Cortex of kidney (tissue), 1 donor: ENCODE measurements at places on chromosomes 1 and 21.

- no peak for DNase-seq
Measured at GRCh38 chr1:242211254-242212022, 212.5 kb upstream of the MAP1LC3C start.

DNA sequence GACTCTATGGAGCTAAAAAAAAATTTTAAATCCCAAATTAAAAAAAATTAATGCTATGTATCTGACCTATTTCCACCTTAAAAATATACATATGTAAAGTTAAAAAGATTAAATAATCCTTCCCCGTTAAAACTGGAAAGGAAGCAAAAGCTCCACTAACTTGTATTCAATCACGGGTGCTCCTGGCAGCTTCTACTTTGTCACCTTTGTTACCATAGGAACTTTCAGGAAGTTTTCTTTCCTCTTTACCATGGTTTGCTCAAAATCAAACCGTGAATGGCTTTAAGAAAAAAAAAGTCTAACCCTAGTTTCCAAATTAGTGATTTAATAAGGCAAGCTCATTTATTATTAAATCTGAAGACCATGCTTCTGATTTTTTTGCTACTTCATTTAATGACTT is 3.5 kb downstream of the GPATCH2 start:
- DNase-seq = no peak

DNA sequence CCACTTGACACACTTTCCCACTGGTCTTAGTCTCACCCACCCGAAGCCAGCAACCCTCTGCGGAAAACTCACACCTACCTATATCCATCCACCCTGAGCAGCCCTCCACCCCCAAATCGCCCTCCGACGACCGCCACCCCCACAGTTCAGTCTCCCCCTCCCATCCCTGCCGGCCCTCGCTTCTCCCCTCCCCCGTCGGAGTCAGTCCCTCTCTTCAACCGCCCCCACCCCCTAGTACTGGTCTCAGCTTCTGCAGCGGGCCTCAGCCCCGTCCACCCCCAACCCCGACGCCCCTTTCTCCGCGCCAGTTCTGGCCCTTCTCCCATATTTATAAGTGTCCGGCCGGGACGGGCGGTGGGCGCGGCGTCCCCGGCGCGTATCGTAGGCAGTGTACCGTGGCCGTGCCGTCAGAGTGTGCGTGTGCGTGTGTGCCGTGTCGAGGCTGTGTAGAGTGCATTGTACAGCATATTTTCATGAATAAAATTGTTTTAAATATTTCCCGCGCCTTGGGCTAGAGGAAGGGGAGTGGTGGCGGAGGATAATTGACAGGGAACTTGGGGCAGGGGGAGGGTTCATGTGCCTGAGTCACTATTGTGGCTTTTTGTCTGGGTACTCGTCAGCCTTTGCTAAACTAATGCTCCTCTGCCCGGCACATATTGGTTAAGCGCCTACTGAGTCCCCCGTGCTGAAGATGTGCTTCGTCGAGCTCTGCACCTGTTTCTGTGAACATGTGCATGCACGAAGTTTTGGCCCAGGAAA is 22.0 kb downstream of the FOXO6 start:
- no peak for DNase-seq

GRCh38 chr21:45016406-45017038 is 57.9 kb upstream of the ADARB1 start:
- DNase-seq = no peak

GRCh38 chr1:58660105-58660504 is 39.8 kb downstream of the MYSM1 start:
- DNase-seq = no peak

- no peak for DNase-seq
Measured at GRCh38 chr21:39022035-39022434, 161.2 kb downstream of the PSMG1 start.

GRCh38 chr1:8765198-8765597 is 52.2 kb downstream of the RERE start:
- no peak for DNase-seq

DNA sequence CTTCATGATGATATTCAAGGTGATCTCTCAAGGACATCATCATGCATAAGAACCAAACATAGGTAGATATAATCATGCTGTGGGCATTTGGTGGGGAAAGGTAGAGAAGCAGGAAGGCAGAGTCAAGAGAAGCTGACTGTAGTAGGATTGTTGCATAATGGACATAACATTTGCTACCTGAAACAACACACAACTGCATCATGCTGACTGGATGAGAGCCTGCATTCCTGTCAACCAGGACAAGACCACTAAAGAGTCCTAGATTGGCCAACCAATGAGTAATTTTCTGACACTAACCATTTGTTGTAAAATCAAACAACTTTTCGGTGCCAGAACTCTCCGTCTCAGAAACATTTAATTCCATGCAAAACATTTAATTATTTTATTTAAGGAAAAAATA is 377.2 kb downstream of the PLPP3 start:
- DNase-seq = no peak

DNA sequence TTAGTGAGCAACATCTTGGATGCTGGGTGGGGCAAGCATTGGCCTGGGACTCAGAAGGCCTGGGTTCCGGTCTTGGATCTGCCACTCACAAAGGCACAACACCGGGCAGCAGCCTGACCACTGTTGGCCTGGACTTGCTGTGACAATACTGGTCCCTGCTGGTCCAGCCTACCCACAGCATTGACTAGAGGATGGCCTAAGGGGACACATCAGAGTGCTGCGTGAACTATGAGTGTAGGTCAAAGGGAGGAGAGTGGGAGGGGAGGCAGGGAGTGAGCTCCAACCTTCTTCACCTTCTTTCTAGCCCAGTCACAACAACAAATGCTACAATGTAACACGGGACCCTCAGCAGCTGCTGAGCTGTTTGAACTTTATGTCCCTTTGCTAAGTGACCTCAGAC is 31.1 kb downstream of the TMEM50A start:
- DNase-seq = no peak

DNA sequence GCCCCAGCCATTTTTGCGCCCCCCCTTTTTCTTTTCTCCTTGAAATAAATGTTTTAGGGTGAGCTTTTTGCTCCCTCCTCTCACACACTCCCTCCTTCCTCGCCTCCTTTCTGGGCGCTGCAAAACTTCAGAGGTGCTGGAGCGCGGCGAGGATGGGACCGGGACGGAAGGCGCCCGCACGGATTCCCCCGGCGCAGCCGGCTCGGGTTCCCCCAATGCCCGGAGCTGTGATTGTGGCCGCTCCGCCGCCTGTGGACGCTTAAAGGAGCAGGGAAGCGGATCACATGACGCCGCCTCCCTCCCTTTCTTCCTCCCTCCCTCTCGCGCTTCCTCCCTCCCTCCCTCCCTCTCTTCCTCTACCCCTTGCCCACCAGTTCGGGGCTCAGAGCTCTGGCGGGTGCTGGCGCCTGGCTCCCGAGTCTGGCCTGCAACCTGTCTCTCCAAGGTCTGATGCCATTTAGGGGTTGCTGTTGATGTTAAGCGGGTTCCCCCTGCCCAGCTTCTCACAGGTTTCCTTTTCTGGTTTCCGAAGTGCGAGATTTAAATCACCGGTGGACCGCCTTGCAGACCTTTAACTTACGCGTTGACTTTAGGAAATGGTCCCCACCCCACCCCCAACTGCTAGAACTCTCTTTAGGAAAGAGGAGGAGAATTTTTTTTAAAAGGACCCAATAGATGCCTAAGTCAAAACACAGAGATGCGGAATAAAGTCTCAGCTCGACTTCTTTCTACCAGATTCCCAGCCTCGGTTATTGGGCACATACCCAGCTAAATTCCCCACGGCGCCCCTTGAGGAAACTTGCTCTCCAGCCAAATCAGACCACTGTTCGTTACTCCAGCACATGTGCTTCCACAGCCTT is at the start of gene WLS:
TSS of gene WLS (minus strand) at position 235 of the 860 bp plus-strand sequence. CDS start at position 11, 224 bp downstream.
- no peak for DNase-seq

GRCh38 chr1:210263963-210264362 is 31.4 kb downstream of the SERTAD4 start:
- no peak for DNase-seq

DNA sequence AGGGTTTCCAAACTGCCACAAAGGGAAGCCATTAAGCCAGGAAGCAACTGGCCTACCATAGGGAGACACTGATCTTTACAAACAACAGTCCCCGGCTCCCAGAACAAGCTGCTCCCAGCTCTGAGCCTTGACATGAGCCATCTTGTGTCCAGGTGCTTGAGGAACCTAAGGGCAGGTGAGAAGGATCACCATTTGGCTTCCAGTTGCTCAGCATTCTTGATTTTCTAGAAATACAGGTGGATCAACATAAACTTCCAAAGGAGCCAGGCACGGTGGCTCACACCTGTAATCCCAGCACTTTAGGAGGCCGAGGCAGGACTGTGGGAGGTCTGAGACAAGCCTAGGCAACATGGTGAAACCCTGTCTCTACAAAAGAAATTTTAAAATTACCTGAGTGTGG is 21.6 kb downstream of the ZBTB17 start:
- no peak for DNase-seq

DNA sequence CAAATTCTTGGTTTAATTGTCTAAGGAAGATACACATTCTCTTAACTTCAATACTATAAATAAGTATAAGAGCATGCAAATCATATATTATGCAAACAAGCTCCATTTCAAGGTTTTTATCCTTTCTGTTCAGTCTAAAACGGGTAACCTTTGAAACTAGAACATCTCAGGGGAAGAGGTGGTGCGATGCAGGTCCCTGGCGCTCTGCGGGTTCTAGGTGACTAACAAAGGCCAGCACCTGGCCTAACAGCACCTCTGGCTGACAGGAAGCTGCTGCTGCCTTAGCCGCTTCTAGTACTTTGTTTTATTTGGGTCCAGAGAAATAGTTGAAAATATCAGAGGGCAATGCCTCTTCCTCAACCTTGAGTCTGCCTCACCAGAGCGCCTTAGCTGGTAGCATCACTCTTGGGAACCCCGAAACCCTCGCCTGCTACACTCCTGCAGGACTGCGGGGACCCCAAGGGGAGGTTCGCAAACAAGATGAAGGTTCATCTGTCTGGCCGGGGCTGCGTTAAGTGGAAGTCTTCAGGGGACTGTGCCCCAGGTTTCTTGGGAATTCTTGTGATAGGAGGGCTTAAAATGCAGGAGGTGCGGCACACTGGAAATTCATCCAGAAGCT is 45.5 kb downstream of the PRDM15 start:
- no peak for DNase-seq
